Activated naive CD4-positive, alpha-beta T cell treated with Interleukin-2 at 50 U/mL for 16 hours (primary cell): ENCODE measurements at places on chromosomes 11 and 22.
A peak's percentile ranks its signal among the peaks of the same experiment; 100 is the strongest.

- no peak for DNase-seq
These were observed 27.7 kb upstream of the SMCO4 start for GRCh38 chr11:93570759-93571413.

- no peak for DNase-seq
These were observed 693 bp upstream of the LINC01488 start for GRCh38 chr11:69480547-69481392.

GRCh38 chr11:76120513-76121101, 85.7 kb downstream of the WNT11 start:
- DNase-seq = no peak

DNA sequence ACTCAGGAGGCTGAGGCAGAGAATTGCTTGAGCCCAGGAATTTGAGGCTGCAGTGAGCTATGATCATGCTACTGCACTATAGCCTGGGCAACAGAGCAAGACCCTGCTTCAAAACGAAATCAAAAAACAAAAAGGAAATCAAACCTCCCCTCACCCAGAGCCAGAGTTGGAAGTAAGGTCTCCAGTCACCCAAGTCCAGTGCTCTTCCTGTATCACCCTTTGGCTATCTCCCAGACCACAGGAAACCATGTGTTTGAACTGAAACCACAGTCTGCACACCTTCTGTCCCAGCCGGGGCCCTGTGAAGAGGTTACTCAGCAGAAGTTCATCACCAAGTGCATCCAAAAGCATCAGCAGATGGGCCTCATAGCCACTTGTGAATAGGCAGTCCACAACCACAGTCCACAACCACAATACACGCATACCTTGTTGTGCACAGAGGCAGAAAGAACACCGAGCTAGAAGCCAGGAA, 4.6 kb downstream of the MYH9 start:
- peak; percentile 62 for DNase-seq
